ENCODE measurements at places on chromosomes 1 and 21.

DNA sequence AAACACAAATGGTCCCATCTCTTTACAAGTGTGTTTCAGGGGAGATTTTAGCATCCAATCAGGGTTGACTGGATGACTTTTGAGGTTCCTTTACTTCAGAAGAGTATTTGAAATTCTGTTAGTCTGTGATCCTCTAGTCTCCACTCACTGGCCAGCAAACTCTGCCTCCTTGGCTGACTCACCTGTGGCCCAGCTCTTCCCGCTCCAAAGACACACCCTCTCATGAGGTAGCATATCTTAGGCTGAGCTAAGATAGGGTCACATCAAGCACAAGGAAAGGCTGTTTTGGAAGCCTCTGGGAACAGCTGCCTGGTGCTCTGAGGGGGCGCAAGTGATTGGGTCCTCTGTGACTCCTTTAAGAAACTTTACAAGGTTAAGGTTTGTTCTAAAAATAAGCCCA lies 102.3 kb upstream of the FGGY start:
- no peak for DNase-seq

- no peak for DNase-seq
Measured at GRCh38 chr1:53619367-53620060, 119.5 kb downstream of the GLIS1 start.

DNA sequence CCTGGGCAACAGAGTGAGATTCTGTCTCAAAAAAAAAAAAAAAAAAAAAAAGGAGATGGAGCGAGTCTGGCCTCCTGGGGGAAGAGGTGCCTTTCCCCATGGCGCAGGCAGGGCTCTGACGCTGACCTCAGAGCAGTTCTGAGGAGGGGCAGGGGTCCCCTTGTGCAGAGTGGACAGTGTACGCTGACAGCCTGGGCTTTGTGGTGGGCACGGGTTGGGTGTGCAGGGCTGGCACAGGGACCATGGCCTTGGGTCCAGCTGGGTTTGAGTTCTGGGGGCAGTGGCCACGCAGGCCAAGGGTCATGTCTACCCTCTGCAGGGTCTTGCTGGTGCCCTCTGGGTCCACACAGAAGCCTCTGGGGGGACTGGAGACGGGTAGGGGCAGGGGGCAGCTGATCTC lies 260.1 kb upstream of the C1orf174 start:
- no peak for DNase-seq

GRCh38 chr1:24992761-24993211 lies 62.7 kb upstream of the RUNX3 start:
- no peak for DNase-seq

GRCh38 chr21:44357064-44357837 lies 3.8 kb downstream of the TRPM2 start:
- no peak for DNase-seq

DNA sequence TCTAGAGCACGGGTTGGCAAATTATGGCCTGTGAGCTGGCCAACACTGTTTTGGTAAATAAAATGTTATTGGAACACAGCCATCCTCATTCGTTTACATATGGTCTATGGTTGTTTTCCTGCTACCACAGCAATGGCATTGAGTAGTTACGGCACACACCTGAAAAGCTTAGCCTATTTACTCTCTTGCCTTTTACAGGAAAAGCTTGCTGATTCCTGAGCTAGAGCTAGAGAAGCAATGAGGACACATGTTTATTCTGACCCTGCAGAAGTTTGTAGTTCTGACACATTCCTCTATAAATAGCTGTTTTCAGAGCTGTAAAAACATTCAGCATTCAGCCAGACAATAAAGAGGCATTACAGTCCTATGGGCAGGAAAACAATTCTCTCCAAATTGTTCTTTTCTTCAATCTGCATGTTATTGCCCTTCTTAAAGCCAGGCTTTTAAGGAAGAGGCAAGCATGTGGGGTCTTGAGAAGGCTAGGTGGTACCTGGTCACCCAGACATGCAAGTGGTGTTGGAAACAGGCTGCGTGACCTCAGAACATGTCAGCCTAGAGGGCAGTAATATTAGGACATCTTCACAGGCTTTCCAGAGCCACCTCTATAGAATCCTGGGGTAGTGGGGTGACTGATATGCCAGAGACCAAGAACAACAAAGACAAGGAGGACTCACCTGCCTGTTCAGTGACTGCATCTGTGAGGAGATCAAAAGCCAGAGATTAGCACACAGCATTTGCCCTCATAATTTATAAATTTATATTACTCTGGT lies 1.6 kb downstream of the FCRL2 start:
- DNase-seq, result no peak

- DNase-seq, result no peak
Measured at GRCh38 chr1:151606384-151606783, 5.5 kb upstream of the SNX27 start.

GRCh38 chr21:33760641-33761440 lies 118.5 kb downstream of the ITSN1 start:
- peak; percentile 91 for DNase-seq

GRCh38 chr1:186244825-186245224 lies 130.2 kb downstream of the TPR start:
- no peak for DNase-seq

GRCh38 chr1:12598974-12599373 lies 19.0 kb downstream of the DHRS3 start:
- DNase-seq, result no peak

- no peak for DNase-seq
Measured at GRCh38 chr1:200038325-200038980, 10.9 kb downstream of the NR5A2 start.

DNA sequence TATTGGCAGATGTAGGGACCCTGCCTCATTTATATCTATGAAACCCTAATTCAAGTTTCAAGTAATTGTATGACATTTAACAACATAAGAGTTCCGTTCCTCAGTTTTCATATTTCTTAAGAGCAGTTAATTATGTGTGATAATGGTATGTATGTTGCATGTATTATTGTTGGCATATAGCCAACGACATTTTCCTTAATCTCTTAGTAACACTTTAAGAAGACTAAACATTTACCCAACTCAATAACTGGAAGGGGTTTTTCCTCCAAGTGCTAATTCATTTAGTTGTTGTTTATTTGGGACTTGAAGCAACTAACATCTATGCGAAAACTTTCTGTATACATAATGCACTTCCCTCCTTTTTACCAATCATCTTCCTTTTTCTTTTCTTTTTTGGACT lies 1.5 kb upstream of the RALGPS2 start:
- no peak for DNase-seq

DNA sequence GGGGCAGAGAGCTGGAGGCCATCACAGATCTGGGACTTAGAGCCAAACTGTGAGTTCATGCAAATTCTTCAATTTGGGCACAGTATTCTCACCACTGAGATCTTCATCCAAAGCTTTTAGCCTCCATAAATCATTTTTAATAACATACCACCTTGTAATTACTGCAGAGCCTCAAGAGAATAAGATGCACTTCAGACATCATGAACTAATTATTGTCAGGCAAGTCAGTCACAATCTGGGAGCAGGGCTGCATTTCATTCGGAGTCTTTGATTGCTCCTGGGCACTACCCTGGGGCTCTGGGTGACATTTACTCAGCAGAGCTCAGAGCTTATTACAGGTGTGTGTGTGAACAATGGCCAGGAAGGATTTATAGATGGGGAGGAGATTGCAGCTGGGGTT lies 623.7 kb downstream of the PTPRU start:
- DNase-seq, result no peak

- DNase-seq, result peak; percentile 82
Measured at GRCh38 chr21:26846036-26846931, 1.1 kb upstream of the ADAMTS1 start.

- DNase-seq, result no peak
Measured at GRCh38 chr1:16279186-16279585, 42.2 kb upstream of the CPLANE2 start.

- no peak for DNase-seq
Measured at GRCh38 chr1:246454655-246455054, 52.4 kb downstream of the SMYD3 start.
